ENCODE measurements at places on chromosomes 7 and 10.
A peak's percentile ranks its signal among the peaks of the same experiment; 100 is the strongest.

DNA sequence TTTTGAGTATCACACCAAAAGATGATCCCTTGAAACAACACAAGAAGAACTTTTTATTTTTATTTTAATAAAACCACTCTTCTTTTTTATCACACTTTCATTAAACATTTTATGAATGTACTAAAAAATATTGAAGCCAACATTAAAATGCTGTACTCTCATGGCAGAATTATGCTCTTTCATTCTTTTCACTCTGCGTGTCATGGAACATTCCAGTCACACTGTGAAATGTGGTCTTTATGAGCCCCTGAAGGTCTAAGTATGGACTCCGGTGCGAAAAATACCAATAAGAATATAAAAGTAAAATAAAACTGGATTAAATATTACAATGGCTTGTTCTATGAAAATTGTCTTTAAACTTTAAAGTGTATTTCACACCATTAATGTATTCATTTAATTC lies 148.4 kb downstream of the TMEM26 start:
- no peak for DNase-seq

DNA sequence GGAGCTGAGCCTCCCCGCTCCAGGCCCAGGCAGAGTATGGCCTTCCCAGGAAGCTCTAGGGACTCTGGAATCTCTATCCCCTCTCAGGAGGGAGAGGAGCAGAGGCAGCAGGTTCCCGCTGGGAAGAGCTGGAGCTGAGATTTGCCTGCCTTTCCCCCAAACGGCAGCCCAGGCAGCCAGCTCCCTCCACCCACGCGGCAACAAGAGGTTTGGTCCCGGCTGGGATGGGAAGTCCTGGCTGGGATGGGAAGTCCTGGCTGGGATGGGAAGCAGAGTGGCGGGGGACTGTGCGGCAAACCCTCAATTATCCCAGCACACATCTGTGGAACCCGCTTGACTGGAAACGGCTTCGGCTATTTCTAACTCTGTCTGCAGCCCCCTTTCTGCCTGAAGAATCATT lies 223.0 kb downstream of the ELFN1 start:
- no peak for DNase-seq

GRCh38 chr7:135558881-135559280 lies 1.2 kb downstream of the NUP205 start:
- DNase-seq, result no peak

GRCh38 chr7:23380556-23380955 lies 81.4 kb downstream of the MALSU1 start:
- no peak for DNase-seq

GRCh38 chr7:151368136-151368571 lies 26.5 kb downstream of the NUB1 start:
- DNase-seq, result peak; percentile 54

GRCh38 chr7:22628112-22628511 lies 98.9 kb upstream of the IL6 start:
- DNase-seq, result no peak

GRCh38 chr7:2048006-2048405 lies 184.7 kb downstream of the MAD1L1 start:
- no peak for DNase-seq

GRCh38 chr10:12812571-12812970 lies 188.9 kb downstream of the CCDC3 start:
- no peak for DNase-seq
